ENCODE measurements at places on chromosomes 11 and 22.

DNA sequence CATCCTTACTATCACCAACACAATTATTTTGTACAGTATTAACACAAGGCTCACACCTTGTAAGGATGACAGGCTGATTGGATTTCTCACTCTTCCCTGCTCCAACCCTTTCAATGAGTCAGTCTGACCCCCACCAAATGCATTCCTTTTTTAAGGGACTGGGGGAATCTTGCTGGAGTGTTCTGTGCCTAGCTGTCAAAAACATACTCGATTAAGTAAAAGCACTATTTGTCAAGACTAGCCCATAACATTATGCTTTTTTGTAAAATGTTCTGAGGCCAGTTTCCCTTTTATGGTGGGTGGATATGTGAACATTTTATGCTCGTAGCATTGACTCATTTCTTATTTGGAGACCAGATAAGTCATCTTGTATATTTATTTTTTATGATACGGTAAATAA is 87.2 kb downstream of the PDHX start:
- no peak for DNase-seq

DNA sequence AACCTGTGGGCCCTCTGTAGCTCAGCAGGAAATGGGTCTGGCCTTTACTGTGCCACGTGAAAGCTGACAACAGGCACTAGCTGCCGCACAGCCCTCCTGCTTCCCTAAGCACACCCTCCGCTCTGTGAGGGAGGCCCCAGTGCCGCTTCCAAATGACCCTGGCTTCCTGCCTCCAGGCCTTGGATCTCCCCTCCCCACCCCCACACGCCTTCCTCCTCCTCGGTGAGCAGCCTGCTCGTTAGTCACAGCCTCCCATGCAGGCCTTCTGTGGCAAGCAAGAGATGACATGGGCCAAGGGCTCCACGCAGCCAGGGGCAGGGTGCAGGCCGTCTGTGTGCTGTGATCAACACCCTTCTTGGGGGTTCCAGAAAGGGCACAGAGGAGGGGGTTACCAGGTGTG is 15.3 kb upstream of the RASL10A start:
- DNase-seq: no peak

DNA sequence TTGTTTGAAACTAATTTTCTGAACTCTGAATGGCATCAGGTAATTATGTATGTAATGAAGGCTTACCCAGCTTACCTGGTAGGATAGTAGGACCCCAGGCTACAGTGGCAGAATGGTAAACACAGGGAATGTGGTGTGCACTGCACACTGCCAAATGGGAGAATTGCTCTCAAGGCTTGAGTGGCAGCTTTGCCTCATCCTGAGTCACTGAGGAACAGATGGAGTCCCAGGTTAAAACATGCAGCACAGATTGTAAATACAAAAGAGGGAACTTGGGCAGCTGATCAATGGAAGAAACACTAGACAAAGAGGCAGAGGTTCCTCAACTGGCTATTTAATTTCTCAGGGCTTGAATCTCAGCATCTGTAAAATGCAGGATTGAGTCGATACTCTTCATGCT is 24.4 kb downstream of the GPR83 start:
- no peak for DNase-seq

- no peak for DNase-seq
These were observed 152.1 kb upstream of the ISX start for GRCh38 chr22:34913826-34914225.

Data from nucleus accumbens (tissue), 56 donors.